ENCODE measurements at places on chromosomes 16 and 17. TPM values are rescaled to one million over a fixed set of nuclear protein-coding genes. Genes with fewer than 3 reads are reported as not detected.

The YBX2 gene
- 1.5 TPM for total RNA-seq

- DNase-seq: no peak
Measured at GRCh38 chr16:49806446-49806845, 49.5 kb downstream of the ZNF423 start.

- no peak for DNase-seq
Measured at GRCh38 chr16:55126456-55126855, 195.8 kb downstream of the IRX5 start.

DNA sequence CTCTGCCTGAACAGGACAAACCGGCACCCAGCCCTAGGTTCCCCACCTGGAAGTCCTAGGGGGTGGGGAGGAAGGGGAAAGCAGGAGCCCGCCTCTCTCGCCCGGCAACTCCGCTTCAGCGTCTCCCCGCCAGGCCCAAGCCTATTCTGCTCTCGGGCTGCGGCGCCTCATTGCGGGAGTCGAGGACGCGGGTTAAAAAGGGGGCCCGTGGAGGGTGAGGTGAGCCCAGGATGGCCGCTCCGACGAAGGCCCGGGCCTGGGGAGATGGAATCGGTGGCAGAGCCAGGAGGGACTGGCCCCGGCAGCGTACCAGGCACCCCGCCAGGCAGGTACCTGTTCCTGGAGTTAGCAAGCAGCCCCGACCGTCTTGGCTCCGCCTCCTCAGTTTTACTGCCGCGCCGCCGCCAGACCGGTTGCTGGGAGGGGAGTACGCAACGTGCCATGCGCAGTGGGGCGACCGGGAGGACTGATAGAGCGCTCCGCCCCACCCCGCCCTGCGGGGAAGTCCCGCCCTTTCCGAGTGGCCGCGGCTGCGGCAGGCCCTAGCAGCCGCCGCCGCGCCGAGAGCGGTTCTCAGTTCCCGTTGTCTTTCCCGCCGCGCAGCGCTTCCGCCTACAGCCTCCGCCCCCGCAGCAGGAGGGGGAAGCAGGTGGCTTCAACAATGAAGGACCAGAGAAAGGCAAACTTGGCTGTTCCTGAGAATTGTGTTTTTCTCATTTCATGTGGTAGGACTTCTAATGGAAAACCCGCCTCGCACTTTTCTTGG lies at the start of gene STRADA:
Gene STRADA (minus strand): TSS at position 392 of the 766 bp plus-strand sequence. CDS start 13,430 bp downstream, outside the sequence.
- peak; percentile 97 for DNase-seq

DNA sequence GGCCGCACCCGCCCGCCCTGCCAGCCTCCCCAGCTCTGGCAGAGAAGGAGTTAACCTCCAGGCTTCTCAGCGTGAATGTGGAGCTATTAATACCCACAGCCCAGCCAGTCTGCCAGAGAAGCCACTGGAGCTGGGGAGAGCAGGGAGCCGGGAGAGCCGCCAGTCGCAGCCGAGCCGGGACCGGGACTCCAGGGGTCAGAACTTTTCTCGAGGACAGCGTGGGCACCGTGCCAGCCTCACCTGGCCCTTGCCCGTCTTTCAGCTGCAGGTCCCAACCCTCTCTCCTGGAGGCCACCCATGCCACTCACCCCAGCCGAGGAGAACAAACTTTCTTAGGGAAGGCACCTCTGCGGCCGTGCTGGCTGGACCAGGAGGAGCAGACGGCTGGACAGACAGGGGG lies 33.8 kb upstream of the SBK1 start:
- DNase-seq: peak; percentile 90
